T-helper 9 cell (primary cell): ENCODE measurements at places on chromosomes 7 and 10.

DNA sequence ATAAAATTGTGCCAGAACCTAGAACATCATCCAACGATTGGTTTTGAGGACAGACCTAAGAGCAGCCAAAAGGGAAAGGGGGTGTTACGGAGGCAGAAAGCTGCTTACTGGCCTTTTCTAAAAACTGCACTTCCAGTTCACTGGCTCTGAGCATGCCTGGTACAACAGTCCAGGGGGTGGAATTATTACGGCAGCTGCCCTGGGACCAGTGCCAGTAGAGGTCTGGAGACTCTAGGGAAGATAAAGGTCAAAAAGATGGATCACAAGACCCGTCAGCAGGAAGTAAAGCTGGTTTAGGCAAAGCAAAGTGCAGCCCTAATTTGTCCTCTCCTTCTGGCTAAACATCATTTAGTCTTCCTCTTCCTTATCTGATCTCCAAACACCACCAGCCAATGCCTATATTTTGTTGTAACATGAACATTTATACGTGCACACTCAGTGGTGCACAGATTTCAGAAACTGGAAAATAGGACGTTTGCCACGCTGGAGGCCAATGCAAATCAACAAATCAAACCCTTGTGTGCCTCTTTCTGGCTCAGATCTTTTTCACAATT is 216.4 kb upstream of the DPP6 start:
- no peak for DNase-seq

DNA sequence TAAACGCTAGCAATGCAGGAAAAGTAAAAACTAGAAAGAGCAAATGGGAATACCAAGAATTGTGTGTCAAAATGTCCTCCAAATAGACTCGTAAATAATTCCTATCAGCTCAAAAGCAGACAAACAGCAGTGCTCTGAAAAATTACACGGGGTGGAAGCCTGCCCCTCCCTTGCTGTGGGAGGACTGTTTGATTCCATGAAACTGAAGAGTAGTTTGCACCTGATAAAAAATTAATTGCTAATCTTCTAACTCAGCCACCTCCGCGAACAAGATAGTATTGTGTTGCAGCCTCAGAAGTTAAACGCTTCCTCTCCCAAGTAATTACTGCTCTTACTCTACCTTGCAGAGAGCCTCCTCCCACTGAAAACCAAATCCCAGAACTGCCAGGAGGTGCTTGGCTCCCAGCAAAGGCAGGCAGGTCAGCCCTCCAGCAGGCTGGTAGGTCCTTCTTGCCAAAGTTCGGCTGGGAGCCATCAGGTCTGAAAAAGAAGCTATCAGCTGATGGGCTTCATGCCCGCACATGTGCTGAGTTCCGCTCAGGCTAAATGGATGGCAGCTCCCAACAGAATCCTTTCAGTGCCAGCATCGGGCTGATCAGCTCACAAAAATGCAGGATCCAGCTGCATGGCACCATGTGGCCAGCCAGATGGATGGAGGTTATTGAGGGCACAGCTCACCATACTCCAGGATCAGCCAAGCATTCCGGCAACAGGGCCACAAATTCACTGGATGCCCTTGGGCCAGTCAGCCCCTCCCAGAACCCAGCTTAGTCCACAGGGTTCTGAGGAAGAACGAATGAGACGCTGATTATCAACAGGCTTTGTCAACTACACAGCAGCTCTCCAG is 37.1 kb downstream of the MAD1L1 start:
- DNase-seq: no peak

DNA sequence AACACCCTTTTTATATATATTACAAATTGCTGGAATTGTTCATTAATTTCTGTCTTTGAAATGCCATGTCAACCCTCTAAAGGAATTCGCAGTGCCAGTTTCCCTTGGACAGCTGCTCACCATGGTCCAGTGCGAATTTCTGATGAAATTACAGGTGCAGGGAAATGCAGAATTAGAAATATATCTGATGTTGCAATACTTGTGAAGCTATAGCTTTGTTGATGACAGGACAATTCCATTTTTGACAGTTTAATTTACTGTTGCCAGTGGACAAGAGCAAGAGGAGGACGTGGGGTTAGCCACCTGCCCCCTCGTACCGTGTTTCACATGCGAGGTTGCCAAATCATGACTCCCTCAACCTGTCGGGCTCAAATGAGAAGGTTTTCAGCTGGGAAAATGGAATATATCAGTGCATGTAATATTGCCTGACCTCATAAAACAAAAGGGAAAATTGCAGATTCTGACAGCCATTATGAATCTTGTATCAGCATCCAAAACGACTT is 140.6 kb downstream of the MGMT start:
- no peak for DNase-seq

DNA sequence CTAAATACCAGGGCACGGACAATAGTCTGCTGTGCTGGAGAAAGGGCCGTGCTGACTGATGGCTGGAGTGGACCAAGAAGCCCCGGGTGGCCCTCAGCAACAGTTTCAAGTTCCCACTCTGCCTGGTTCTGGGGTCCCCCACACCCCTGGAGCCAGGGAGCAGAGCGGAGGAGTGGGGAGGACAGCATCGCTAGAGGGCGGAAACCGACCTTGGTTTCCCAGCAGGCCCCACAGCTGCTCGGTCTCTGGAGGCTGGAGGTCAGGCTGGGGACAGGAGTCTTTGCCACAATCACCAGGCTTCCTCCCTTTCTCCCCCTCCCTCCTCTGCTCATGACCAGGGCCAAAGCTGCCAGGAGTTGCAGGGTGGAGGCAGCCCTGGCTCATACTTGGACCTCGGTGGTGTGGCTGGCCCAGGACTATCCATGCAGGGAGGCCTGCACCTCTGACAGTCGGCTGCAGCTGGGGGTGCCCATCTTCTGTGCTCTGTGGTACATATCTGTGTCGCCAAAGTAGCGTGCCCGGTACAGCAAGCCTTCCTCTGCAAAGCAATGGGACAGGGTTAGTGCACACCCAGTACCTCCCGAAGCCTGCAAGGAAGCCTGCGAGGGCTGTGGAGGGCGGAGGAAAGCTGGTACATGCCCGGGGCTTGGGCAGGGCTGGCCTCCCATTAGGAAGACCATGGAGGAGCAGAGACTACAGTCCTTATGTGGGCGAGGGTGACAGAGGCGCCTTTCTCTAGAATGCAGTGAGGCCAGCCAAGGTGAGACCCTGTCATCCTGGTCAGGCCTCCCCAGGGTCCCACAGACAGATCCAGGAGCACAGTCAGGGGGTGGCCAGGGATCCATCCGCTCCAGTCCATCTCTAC is 19.1 kb downstream of the DNAJB12 start:
- DNase-seq: peak; percentile 38

DNA sequence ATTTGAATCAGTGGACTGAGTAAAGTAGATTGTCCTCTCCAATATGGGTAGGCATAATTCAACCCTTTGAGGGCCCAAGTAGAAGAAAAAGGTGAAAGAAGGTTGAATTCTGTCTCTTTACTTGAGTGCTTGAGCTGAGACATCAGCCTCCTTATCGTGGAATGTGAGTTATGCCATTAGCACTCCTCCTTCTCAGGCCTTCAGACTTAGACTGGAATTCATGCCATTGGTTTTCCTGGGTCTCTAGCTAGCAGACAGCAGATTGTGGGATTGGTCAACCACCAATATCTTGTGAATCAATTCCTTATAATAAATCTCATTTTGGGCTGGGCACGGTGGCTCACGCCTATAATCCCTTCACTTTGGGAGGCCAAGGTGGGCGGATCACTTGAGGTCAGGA is 89.2 kb downstream of the CUL2 start:
- no peak for DNase-seq

DNA sequence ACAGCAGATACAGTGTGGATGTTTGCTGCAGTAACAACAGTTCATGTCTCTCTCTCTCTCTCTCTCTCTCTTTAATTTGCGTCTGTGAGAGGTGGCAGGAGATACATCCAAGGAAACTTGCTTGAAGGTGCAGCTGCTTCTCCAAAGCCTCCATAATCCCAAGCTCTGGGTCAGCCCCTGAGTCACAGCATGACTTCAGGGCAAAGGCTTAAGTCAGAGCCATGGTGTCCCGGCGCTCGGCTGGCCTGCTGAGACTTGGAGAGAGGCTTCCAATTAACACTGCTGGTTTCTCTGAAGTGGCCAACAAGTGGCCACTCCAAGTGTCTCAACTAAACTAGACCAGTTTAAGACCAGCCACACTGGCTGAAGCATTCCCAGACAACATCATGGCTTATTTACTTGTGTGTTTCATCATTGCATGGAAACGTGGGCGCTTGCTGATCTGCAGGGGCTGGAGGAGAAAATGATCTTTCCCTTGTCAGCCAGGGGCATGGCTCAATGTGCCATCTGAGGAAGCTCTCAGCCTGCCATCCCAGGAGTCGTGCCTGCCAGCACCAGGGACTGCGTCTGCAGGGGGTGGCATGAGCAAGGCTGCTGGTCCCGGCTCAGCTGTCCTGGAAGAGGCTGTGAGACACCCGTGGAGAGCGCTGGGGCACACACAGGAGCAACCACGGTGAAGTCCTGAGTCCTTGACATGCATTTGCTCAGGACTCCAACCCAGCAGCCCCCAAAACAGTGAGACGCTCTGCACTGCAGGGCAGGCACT is 254.2 kb downstream of the COBL start:
- DNase-seq: no peak
